ENCODE measurements at places on chromosomes 5 and 9.

DNA sequence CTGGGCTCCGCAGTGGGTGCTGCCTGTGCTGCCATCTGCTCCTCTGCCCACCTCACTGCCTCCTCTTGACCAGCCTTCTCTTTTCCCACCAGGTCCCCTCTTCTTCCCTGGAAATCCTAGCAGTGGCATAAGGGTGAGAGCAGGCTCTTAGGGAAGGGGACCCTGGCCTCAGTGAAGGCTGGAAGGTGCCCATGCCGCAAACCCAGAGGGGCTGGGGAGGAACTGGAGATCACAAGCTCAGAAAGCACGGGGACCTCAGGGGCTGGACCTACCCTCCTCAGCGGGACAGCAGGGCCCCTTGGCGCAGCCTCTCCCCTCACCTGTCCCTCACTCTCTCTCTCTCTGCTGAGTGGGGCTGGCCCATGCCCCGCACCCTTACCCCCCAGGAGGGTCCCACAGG lies 144.4 kb upstream of the IRX2 start:
- no peak for DNase-seq

- DNase-seq: no peak
These were observed 38.2 kb downstream of the HMHB1 start for GRCh38 chr5:143850050-143850683.

- DNase-seq: no peak
These were observed 257.8 kb downstream of the GOLPH3 start for GRCh38 chr5:31916327-31916726.

DNA sequence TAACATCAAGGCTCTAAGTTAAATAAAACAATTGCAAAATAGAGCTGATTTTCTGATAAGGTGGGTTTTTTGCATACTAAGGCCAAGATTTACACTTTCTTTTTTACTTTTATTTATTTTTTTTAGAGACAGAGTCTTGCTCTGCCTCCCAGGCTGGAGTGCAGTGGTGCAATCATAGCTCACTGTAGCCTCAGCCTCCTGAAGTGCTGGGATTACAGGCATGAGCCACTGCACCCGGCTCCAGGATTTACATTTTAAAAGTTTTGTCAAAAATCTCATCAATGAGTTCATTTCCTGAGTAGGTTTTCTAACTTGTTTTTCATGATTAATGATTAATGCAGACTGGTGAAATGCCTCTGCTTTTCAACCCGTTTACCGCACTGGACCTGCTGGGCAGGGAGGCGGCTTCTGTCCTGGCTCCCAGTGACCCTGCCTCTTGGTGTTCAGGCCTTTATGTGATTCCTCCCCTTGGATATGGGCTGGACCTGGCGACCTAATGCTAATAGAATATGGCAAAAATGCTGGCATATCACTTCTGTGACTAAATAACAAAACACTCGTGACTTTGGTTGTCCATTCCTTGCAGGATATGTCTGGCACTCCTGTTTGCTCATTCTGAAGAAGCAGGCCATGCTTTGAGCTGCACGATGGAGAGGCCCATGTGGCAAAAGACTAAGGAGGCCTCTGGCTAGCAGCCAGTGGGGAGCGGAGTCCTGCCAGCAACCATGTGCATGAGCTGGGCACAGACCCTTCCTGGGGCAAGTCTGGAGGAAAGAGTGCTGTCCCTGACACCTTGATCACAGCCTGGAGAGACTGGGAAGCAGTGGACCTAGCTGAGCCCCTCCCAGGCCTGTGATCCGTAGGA lies 72.2 kb upstream of the PTCH1 start:
- no peak for DNase-seq

- DNase-seq: no peak
These were observed 1002.7 kb upstream of the DMAC1 start for GRCh38 chr9:8802242-8802641.

DNA sequence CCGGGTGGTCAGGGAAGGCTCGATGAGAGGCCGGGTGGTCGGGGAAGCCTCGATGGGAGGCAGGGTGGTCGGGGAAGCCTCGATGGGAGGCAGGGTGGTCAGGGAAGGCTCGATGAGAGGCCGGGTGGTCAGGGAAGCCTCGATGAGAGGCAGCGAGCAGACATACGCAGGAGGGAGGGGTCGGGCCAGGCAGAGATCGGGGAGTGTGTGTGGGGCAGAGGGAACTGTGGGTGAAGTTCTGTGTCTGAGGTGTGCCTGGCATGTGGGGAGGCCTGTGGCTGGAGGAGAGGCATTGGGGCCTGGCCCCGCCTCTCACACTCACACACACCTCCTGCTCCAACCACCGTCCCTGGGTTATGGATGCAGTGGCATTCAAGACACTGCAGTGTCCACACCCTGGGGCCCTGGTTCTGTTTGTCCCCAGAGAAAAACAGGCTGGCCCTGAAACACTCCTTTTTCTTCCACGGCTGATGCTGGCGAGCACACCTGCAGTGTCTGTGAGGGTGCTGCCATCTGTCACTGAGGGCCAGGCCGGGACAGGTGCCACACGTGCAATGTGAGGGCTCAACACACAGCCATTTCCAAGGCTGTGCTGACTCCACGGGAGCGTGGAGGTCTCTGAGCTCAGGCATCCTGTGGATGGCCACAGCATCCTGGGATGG lies 6.5 kb upstream of the PLEKHG4B start:
- DNase-seq: no peak

GRCh38 chr9:131111854-131112311 lies 13.5 kb upstream of the NUP214 start:
- no peak for DNase-seq

DNA sequence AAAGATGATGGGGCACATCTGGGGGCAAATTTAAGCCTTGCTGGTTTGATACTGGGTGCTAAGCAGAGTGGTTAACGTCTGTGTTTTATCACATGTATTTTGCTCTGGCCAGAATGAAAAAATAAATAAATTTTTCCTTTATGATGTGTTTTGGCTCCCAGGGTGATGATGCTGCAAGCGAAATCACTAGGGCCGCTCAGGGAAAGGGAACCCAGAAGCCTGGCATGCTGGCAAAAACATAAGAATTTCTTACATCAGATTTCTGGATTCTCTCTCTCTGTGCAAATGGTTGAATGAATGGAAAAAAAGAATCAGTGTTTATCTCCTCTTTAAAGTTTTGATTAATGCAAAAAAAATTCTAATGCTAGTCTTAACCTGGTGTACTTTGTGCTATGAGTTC lies 1975.2 kb upstream of the C9orf72 start:
- no peak for DNase-seq

- no peak for DNase-seq
These were observed 120.1 kb downstream of the ZNF622 start for GRCh38 chr5:16345454-16345853.
